ENCODE measurements at places on chromosomes 13 and 19.

DNA sequence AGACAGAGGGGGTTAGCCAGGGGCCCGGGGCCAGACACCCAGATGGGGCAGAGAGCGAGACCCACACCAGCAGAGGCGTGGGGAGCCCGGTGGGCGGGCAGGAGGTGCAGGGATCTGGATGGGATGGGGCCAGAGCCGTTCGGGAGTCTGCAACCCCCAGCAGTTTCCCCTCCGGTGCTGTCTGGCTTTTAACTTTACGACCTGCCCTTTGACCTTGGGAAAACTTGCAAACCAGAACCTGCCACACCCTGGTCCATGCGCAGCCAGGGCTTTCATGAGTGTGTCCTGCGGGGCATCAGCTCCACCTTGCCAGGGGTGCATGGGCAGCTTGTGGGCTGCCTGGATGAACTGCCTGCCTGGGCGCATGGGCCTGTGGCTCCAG, 9.8 kb downstream of the JOSD2 start:
- no peak for DNase-seq

- DNase-seq, result no peak
Observed at GRCh38 chr13:86313421-86313820, 514.2 kb upstream of the SLITRK6 start.

DNA sequence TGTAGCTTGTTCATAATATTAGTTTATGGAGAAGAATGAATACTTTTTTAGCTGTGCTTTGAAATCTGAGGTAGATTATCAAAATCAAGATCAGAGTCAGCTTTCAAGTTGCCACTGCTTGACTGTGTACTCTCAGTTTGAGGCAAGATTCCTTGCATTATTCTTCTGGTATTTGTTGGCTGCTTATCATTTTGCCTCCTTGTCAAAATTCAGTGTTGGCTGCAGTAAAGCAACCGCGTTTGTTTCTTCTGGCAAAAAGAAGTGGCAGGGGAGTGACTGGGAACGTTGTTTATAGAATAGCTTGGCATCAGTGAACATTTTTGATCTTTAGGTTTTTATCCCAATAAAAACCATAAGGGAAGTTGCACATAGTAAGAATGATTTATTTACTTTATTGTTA, 419.3 kb upstream of the GPC6 start:
- no peak for DNase-seq

DNA sequence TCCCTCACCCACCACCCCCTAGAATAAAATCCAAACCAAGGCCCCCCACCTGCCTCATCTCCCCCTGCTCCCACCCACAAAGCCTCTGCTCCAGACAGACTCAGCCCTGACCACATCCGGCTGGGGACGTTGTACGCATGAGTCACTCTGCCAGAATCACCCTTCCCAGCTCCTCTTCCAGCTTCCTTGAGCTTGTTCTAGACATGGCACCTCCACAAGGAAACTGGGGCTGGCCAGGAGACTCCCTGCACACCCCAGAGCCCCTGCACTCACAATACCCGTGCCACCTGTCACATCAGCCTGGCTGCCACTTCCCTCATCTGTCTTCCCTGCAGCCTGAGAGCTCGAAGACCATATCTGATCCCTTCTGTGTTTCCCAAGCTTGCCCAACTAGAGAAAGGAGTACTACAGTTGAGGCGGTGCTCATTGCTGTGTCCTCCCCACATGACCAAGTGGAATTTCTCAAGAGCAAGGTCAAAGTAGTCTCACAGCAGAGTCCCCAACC, 9.7 kb downstream of the DEDD2 start:
- DNase-seq, result no peak

GRCh38 chr13:76929320-76929719, 19.0 kb upstream of the ACOD1 start:
- no peak for DNase-seq

DNA sequence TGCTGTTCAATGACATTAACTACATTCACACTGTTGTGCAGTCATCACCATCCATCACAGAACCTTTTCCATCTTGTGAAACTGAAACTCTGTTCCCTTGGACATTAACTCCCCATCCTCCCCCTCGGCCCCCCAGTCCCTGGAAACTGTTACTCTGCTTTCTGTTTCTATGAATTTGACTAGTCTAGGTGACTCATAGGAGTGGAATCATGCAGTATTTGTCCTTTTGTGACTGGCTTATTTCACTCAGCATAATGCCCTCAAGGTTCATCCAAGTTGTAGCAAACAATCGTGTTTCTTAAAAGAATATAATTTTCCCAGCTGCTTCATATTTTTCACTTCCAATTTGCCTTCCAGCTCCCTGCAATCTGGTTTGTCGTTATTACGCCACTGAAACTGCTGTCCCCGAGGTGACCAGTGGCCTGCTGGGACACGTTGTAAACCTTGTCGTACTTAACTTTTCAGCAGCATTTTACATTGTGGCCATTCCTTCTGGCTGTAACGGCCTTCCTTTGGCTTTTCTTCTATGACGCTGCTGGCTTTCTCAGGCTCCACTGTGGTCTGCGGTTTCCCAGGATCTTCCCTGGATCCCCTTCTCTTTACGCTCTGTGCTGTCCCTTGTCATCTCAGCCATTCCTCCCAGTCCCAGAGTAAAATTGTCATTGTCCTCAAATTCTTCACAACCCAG, 74.0 kb downstream of the DHRS12 start:
- peak; percentile 43 for DNase-seq

GRCh38 chr19:18894254-18895037, 1.5 kb downstream of the CERS1 start:
- no peak for DNase-seq

- DNase-seq, result no peak
Observed at GRCh38 chr13:43003010-43003409, 11.0 kb upstream of the EPSTI1 start.

GRCh38 chr19:6534451-6535093, 3.7 kb downstream of the TNFSF9 start:
- no peak for DNase-seq

DNA sequence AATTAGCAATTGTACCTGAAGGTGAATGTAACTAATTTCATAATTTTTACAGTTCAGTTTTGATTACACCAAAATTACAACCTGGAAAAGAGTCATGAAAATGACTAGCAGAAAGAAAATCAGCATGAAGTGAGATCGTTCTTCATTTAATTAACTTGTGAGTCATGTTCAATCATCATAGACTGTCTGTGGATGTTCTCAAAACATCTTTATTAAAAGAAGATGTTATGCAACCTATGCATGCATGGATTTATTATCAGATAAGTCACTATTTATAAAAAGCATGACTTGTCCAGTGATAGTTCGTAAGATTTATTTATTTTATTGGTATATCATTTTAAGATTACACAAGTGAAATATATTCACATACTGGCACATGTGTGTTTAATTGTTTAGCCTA, 245.9 kb downstream of the ITGBL1 start:
- DNase-seq, result no peak

- DNase-seq, result no peak
Observed at GRCh38 chr19:1394252-1395193, 6.8 kb downstream of the GAMT start.

DNA sequence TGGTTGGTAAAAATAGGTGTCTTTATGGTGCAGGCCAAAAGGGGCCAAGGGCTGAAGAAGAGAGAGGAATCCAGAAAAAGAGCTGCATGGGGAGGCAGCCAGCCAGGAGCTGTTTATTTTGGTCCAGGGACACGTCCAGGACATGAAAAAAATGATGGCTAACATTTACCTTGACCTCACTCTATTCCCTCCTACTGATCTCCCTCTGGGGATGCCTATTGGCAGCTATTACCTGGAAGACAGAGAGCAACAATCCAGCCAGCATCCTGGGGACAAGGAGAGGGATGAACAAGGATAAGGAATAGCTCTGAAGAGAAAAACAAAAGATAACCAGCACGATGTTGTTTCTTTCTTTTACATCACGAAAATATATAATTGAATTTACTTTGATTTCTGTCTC, 1599.6 kb downstream of the SLITRK5 start:
- no peak for DNase-seq

- DNase-seq, result no peak
Observed at GRCh38 chr19:29588095-29588494, 18.0 kb upstream of the POP4 start.

Data from common myeloid progenitor, CD34-positive (primary cell).